ENCODE measurements at places on chromosomes 1 and 21.
A peak's percentile ranks its signal among the peaks of the same experiment; 100 is the strongest.

- no peak for DNase-seq
Observed at GRCh38 chr1:240258910-240259309, 167.2 kb downstream of the FMN2 start.

DNA sequence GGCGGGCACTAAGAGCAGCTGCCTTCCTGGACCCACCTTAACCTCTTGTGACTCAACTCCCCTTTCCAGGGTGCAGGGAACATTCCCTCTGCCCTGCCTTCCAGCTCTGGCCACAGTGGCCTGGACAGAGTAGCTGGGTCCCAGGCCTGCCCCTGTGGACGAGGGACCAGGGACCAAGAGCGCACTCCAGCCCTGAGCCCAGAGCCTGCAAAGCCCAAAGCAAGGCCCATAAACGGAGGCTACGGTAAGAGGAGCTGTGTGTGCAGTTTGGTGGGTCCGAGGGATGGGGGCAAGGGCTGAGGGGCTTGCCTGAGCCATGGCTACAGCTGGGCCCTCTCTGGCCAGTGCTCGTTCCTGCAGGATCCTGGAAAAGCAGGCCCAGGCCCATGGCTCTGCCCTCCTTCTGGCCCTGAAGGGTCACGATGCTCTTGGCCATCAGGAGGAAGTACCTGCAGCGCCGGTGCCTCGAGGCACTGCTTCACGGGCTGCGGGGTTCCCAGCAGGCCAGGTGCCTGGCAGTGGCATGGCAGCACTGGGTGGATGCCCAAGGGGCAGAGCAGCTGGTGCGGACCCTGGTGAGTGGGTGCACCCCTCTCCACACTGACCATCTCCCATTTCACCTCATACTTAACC, 17.8 kb downstream of the MTHFR start:
- no peak for DNase-seq

DNA sequence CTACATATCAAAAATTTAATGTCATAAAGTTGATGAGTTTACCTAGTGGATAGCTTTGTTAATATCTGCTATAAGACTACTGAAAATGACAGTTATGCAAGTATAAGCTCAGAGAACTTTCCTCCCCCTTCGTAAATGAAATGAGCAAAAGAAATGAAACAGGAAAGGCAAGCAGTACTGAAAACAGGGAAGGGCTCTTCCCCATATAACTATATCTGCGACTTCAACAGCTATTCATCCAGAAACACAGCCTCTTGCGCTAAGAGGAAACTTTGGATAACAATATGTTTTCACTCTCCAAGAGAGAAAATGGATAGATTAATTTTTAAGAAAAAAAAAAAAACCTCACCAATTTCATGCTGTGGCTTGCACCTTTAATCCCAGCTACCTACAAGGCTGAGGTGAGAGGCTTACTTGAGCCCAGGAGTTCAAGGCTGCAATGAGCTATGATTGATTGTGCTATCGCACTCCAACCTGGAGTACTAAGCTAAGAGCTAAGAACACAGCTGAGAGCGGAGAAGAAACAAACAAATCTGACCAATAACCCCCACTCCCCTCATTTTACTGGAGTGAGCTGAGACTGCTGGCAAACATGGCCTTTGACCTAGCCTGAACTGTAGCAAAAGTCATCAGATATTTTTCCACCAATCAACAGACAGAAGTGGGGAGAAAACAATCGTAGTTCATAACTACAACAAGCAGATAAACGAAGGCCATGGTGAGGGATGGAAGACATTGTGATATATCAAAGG, 29.0 kb downstream of the METTL18 start:
- no peak for DNase-seq

DNA sequence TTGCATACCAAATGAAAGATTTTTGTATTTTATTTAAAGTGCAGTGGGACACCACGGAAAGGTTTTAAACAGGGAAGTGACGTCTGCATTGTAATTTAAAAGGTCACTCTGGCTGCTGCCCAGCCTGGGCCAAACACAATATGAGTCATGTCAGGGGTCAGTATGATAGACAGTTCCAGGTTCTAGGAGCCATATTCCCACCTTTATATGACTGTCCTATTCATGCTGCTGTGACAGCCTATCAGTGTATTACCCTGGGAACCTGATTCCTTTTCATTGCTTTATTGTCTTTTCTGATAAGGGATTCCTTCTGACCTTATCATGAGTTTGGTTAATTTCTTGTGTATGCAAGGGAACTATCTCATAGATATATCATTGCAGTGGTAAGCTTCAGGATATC, 5.3 kb downstream of the VANGL1 start:
- DNase-seq: no peak

DNA sequence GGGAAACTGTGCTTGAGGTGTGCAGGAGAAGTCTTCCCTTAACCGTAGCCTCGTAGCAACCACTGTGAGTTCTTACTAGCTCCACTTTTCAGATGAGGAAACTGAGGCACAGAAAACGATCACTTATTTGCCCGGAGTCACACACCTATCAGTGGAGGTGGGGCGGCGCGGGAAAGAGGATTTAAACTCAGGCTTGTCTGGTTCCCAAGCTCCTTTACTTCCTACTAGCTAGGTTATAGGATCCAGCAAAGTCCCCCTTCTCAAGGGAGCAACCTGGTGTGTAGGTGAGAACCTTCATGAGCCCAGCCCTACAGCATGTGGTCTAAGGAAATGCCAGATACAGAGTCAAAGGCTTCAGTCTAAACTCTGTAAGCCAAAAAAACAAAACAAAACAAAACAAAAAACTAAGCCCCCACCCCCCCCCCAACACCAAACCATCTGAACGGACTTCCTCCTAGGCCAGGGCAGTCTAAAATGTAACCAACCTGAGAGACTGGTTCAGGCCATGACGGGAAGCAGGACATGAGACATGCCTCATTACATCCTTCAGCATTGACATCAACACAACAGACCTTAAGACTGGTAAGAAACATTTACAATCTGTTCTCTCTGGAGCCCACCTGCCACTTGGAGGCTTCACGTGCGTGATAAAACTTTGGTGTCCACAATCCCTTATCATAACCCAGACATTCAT, 709 bp upstream of the FBXO42 start:
- no peak for DNase-seq

- DNase-seq: no peak
Observed at GRCh38 chr1:223062177-223062576, 80.9 kb downstream of the TLR5 start.

DNA sequence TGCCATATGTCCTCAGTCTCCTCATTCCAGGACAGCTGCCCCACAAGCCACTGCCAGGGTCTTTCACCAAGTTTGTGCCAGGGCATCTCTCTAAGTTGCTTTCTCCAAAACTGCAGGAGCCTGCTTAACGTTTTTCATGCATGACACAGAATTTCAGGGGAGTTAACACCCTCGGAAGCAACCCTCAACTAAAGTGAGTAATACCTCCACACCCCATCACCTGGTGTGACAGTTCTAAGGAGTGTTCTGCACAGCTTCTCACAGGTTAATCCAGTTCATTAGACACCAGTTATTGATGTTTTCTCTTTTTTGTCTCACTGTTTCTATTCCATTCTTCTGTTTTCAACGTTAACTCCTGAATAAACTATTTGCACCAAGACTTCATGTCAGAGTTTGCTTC, 115.0 kb downstream of the BACH1 start:
- no peak for DNase-seq

DNA sequence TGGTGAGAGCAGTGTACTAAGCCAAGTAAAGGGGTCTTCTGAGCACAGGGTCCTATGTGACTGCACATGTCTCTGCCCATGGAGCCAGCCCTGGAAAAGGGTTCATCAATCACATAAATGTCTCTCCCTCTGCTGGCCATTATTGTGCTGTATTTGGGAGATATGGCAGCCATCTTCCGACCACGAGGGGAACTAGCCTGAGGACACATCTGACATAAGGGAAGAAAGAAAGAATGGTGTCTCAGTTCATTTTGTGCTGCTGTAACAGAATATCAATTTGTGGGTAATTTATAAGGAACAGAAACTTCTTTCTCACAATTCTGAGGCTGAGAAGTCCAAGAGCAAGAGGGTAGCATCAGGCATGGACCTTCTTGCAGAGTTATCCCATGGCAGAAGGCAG, 55.1 kb upstream of the GJA5 start:
- no peak for DNase-seq

- DNase-seq: no peak
Observed at GRCh38 chr1:107794571-107794970, 170.4 kb downstream of the VAV3 start.

DNA sequence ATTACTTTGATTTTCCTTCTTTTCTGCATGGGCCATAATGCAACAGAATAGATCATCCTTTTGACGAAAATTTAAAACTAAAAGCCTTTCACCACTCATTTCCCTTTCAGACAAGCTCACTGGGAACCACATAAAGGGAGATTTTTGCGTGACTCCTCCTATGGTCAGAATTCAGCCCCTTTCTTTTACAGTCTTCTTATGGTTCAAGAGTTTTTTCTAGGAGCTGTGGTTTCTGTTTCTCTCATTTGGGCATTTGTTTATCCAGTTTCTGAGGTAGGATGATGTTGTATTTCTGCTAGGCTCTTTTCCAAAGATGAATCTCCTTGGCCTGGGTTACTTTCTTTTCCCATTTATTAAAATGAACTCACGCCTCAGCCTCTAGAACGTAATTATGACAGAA, 16.9 kb downstream of the RGS1 start:
- DNase-seq: no peak

DNA sequence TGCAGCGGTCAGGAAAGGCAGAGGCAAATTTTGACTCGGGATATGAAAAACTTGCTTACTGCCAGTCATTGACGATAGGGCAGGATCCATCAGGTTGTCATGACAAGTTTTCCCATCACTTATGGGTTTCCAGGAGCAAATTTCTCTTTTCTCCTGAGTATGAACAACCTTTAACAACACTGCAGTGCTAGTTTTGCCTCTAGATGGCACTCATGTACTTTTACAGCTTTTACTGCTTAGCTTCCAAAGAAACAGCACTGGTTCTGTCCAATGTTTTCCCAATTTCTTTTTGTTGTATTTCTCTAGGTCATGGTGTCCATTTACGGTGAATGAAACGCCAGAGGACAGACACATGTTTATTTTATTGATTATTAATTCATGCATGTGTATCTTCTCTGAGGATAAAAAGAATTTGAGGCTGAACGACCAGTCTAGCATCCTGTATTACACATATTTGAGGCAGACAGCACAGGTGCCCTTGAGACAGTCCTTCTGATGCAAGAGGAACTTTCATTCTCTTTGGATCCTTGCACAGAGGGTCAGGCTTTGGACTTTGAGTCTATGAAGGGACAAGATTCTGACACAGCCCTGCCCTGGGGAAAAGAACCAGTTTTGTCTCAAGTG, 112.3 kb upstream of the TRABD2B start:
- no peak for DNase-seq

GRCh38 chr1:172845371-172845770, 186.5 kb downstream of the FASLG start:
- DNase-seq: peak; percentile 55

DNA sequence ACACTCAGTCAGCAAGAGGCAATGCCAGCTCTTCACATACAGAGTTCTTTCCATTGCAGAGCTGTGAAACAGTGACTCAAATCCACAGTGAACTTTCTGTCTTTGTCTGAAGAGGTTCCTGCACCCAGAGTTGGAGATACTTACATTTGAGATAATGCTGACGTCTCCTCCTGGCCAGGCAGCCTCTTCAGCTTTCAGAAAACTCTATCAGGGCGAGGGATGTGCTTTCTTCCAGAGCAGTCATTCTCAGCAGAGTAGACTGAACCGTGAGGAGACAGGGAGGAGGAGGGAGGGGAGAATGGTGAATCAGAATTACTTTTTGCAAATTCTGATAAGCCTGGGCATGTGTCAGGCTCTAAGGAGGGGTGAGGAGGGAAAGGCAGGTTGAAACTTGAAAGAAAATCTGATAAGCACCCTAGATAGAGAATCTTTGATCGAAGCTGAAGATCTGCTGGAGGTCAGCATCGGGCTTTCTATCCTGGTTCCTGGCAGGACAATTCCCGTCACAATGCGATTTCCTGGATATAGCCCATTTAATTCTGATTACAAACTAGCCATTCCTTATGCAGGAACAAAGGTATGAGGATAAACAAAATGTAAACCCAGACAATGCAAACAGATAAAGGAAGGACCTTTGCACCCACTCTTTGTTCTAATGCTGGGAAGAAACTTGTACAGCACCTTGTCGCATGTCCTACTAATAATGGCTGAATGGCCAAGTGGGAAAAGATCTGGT, 18.9 kb upstream of the NID1 start:
- DNase-seq: no peak

DNA sequence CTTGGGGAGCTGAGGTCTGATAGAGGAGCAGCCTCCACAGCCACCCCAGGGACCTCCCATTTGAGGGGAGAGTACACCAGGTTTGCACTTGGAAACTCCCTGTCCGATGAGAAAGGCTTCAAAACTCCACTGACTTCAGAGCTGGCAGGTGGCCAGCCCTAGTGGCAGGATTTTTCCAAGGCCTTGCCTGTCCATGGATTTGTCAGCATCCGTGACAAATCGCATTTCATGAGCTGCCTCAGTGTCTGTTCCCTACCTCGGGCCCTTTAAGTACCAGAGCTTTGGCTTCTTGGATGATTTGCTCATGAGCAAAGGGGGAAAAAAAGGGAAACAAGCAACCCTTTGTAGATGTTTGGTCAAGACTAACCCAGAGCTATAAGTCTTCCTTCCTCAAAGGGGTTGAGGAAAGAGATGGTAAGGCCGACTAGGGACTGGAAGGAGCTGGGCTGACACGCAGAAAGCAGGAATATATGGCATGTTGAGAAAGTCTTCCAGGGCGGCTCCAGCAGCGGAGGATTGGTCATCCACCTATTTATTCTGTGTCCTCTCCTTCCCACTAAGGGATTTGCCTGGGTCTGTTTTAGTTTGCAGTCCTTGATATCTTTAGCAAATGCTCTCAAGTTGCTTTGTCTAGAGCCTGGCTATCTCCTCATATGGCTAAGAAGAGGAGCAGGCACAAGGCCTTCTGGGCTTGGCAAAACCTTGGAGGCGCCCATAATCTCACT, 2.7 kb upstream of the HSPG2 start:
- no peak for DNase-seq

GRCh38 chr1:91601554-91602376, 101.1 kb downstream of the CDC7 start:
- DNase-seq: no peak

- no peak for DNase-seq
Observed at GRCh38 chr1:27258598-27258997, 24.2 kb downstream of the WDTC1 start.

- no peak for DNase-seq
Observed at GRCh38 chr1:32361308-32361673, 994 bp downstream of the FAM229A start.

- DNase-seq: peak; percentile 72
Observed at GRCh38 chr1:36155408-36156328, at the start of gene MAP7D1. MAP7D1 (plus strand) TSS chr1:36156160; CDS start chr1:36156418, 258 bp downstream.

- no peak for DNase-seq
Observed at GRCh38 chr1:171389171-171389570, 75.2 kb downstream of the FMO4 start.

- no peak for DNase-seq
Observed at GRCh38 chr1:220761688-220762427, 13.7 kb downstream of the MTARC2 start.

GRCh38 chr1:155925506-155925905, 8.7 kb downstream of the KHDC4 start:
- DNase-seq: no peak

GRCh38 chr1:96927125-96927524, 205.5 kb downstream of the PTBP2 start:
- DNase-seq: no peak

Measured in stimulated activated CD4-positive, alpha-beta T cell treated with anti-CD3 and anti-CD28 coated beads, Interleukin-1b, Interleukin-23, amount 100 ng/mL, for 24 hours (primary cell).